Motor neuron (in vitro differentiated cells): ENCODE measurements at places on chromosomes 2 and 18. TPM values are rescaled to one million over a fixed set of nuclear protein-coding genes. Genes with fewer than 3 reads are reported as not detected.

Gene VIT
- 0.09 TPM in 1 of 2 replicates, not detected in the other for total RNA-seq

Gene CFC1
- total RNA-seq = 1.7 and 2.6 TPM in 2 replicates

Gene RAPH1
- 10.4 and 12.0 TPM in 2 replicates for total RNA-seq

Gene CTAGE1
- total RNA-seq = 0.50 TPM in 1 of 2 replicates, not detected in the other

Gene PLB1
- total RNA-seq = 2.3 and 3.3 TPM in 2 replicates

Gene OR6B2
- not detected in 2 replicates for total RNA-seq

Gene LYPD6
- 2.8 and 3.6 TPM in 2 replicates for total RNA-seq

Gene B3GNT7
- 0.58 and 0.73 TPM in 2 replicates for total RNA-seq

Gene FSIP2
- 16.5 and 20.8 TPM in 2 replicates for total RNA-seq

Gene RESP18
- total RNA-seq = 1.1 and 1.3 TPM in 2 replicates

Gene LYPD6B
- total RNA-seq = not detected in 2 replicates

Gene VSNL1
- 2.3 and 2.5 TPM in 2 replicates for total RNA-seq

Gene VWC2L
- total RNA-seq = 1.00 and 1.5 TPM in 2 replicates

Gene RBM44
- 0.38 and 0.56 TPM in 2 replicates for total RNA-seq

Gene DSEL
- total RNA-seq = 19.6 and 19.9 TPM in 2 replicates

Gene CHRNG
- total RNA-seq = 0.50 and 0.52 TPM in 2 replicates

Gene ANKRD30BL
- total RNA-seq = 0.87 and 1.2 TPM in 2 replicates

Gene SNTG2
- 1.2 and 1.3 TPM in 2 replicates for total RNA-seq
